CD4-positive, alpha-beta T cell treated with Interferon alpha-2 for 1 hour (primary cell): ENCODE measurements at places on chromosomes 7 and 10.
A peak's percentile ranks its signal among the peaks of the same experiment; 100 is the strongest.

DNA sequence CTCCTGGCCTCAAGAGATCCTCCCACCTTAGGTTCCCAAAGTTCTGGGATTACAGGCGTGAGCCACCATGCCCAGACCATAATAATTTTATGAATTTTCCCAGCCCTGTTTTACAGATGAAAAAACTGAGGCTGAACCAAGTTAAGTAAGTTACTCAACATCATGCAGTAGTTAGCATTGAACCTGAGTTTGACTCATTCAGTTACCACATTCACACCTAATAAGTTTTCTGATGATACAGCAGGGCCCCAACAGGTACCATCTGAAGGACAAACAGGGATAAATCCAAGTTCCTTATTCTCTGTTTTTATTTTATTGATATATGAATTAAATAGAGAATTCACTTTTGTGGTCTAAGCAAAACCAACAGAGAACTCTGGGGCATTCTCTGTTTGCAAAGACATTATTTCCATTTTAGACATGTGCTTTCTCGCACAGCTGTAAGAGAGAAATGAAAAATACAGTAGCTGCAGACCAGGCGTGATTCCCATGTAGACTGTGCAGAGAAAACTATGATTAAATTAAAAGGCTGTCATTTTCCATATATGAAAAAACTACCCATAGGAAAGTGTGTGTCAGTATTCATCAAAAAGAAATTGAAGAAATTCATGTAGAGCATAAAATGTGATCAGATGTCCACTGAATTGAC, 26.6 kb downstream of the APBB1IP start:
- DNase-seq = no peak

DNA sequence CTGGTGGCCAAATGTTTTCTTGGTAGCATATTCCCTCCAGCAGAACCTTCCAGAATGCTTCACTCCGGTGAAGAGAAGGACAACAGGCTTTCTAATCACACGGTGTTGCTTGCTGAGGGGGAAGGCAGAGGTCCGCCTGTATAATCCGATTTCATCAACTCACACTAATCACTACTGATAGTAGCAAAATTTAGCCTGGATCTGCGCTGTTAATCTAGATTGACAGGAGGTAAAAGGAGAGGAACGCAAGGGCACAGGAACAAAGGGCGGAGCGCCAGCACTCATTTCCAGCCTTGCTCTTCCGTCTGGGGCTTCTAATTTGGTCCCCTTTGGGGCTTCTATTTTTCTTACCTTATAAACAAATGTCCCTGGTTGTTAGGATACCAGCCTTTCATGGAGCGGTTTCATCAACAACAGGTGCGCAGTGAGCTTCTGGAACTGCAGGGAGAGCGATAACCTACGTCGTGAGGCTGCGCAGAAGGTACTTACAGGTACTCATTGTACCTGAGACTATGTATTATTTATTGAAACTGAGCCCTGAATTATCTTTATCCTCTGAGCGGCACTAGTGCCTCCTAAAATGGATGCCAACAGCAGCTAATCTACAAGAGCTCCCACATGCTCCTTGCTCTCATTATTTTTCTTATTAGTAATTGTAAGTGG, 150.6 kb downstream of the CACNB2 start:
- DNase-seq = no peak

DNA sequence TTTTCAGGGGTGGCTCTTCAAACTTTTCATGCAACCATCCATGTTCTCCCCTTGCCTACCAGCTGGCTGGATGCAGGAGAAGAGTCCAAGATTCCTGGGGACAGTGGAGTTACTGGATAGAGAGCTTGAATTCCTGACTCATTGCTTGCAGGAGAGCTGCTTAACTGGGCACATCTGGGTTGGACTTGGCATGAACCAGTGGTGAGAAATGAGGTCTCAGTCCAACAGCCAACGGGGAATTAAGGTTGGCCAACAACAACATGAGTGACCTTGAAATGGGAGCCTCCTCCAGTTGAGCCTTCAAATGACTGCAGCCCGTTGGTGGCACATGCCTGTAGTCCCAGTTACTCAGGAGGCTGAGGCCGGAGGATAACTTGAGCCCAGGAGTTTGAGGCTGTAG, 58.1 kb upstream of the OPN4 start:
- no peak for DNase-seq

DNA sequence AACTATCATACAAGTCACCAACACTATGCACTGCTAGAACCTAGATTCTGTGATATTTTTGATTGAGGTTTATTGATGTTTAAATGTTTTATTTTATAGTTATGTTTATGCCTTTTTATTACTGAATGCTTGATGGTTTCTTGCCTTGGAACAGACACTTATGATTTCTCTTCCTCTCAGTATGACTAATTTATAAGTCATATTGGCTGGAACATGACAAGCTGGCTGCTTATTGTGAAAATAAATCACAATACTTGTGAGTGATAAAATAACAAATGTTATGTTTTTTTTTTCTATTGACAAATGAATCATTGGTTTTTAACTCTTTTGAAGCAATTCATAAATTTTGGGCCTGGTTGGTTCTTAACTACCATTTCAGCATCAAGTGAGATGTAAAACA, 142.0 kb upstream of the MALRD1 start:
- DNase-seq = no peak

GRCh38 chr7:2325162-2325561, 10.9 kb upstream of the SNX8 start:
- no peak for DNase-seq

DNA sequence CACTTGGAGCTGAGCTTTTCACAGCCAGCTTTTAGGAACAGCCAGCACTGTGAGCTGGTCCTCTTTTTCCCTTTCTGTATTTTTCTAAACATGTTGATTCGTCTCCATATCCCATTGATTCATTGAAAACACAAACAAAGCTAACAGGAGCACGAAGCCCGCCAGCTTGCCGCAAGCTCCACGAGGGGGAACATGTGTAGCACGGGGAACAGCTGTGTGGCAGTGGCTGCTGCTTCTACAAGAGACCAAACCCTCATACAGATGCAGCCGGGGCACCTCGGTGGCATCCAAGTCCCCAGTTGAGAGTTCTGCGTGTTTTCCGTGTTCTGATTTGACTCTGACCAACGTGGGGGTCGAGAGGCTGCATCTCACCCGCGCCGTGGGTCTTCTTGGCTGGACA, 80.8 kb upstream of the SH2B2 start:
- DNase-seq = no peak

DNA sequence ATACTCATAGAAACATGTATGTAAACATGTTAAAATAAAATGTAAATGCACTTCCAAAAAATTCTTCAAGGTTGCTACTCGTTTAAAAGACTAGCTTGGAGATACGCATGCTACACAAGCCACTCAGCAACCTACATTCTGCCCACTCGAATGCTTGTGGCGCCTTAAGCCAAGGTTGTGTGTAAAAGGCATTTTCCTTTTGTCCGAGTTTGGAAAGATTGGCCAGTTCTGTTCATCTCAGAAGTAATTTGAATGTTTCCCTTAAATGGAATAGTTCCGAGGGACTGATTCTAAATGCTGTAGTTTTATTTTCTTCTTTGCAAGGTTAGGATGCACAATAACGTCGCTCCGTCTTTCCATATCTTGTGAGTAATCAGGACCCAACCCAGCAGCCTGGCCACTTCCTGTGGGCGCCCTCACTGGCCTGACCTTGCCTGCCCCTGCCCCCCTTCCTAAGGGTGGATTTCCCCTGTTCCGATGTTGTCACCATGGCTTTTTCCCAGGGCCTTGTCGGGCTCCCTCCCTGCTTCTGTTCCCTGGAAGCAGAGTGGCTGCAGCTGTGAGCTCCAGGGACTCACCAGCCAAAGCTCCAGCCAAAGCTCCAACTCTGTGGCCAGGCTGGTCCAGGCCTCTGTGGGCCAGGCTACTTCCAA, 70.6 kb downstream of the PTPRE start:
- peak; percentile 34 for DNase-seq

DNA sequence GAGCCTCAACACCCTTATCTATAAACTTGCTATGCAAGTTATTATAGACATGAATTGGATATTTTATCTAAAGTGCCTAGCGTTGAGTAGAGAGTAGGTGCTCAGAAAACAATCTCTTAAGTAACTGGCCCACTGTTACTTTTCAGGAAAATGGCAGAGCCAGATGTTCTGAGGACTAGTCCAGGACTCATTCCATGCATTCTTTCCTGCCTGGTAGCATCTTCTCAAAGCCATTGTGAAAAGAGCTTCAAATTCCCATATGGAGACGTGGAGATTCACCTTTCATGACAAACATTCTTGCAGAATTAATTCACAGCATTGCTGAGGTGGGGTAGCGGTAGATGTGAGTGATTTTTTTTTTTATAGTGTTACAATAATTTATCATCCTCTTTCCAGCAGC, 35.9 kb upstream of the ITPRID1 start:
- DNase-seq = no peak

DNA sequence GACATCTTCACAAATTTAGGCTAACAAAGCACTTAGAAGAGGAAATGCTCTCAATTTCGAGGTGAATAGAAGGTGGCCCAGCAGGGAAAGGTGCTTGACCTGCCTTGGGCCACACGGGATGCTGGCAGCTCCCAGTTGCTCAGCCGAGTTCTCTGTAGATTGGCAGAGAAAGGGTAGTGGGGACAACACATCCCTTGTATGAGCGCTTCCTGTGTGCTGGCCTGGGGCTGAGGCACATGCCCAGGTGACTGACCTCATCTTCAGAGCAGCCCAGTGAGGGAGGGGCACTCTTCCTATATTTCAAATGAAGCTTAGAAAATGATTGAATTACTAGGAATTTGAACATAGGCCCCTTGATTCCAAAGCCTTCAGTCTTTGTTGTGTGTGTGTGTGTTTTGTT, 20.2 kb downstream of the BAG3 start:
- DNase-seq = no peak

GRCh38 chr7:31805209-31805818, 118.3 kb downstream of the PPP1R17 start:
- DNase-seq = no peak

DNA sequence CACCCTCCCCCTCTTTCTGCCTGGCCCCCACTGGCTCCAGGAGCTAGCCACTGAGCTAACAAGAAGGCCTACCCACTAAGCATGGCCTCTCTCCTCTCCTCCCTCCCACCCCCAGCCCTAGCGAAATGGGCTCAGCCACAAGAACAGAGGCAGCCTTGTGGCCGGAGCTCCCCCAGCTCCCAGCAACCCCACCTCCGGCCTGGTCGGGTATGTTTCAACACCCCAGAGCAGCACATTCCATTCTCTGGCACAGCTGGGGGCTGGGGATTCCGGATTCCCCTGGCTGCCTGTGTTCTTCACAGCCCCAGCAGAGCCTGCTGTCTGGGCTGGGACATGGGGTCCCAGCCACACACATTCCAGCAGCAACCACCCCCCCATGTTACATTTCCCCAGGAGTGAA, 9.0 kb downstream of the SFRP5 start:
- no peak for DNase-seq
